ENCODE measurements at places on chromosomes 6 and 20.

DNA sequence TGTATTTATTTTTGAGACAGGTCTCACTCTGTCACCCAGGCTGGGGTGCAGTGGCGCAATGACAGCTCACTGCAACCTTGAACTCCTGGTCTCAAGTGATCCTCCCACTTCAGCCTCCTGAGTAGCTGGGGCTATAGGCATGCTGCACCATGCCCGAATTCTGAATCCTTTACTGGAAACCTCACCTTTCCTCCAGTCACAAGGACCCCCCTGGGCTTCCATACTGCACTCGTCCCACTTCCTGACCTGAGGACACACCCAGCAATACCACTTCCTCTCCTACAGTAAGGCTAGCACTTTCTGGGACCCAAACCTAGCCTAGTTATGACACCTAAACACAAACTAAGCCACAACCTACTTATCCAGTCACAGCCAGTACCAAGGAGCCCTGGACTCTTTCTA is 68.2 kb downstream of the FAM217A start:
- no peak for DNase-seq

DNA sequence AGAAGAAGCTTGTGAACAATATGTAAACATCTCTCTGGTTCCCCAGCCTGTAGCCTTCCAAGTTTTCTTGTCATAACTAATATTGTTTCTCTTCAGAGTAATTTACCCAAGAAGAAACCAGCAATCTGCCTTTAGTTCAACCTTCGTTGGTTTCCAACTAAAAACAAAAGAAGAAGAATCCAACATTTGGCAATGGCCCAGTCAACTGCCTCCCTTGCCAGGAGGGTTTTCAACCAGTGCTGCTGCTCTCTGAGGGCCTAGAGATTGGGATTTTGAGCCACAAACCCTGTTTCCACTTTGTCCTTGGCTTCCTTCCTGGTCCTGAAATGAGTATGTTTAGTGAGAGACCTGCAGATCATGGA is 395.8 kb upstream of the CNR1 start:
- DNase-seq, result no peak

GRCh38 chr6:92538275-92538674 is 881.1 kb downstream of the EPHA7 start:
- DNase-seq, result no peak

DNA sequence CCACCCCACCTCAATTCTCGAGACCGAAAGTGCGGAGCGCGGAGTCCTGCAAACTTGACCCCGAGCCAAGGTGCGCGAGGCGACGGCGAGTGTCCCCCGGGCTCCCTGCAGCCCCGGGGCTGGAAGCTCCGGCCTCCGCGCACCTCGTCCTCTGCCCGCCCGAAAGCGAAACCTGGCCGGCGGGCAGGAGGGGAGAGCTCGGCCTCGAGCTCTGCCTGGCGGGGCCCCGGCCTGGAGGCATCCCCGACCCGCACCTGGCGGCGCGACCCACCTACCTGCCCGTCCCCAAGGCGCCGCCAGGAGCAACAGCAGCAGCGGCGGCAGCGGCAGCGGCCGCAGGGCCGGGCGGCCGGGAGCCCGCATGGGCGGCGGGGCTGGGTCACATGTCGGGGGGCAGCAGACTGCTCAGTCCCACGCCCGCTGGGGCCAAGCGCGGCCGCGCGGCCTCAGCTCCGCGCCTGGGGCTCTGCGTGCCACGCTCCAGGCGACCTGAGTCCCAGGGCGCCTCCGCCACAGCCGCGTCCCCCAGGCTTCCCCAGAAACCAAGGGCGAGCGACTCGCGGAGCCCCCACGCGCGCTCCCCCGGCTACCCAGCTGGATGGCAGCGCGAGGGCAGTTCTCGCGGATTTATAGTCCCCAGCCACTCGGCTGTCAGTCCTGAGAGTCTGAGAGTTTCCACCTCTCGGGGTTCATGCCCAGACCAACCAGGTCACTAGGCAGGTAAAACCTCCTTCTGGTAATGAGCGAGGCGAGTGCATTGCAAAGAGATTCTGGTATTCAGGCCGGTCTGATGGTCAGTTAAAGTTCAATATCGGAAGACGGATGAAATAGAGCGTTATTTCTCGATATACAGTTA is at the start of gene IL20RA:
Gene IL20RA, minus strand, starts transcription at position 600 of the 856 bp plus-strand sequence. Its CDS starts 237 bp downstream, at position 363.
- DNase-seq, result peak; percentile 67

- no peak for DNase-seq
These were observed 224.7 kb upstream of the PLCB4 start for GRCh38 chr20:8844179-8844578.

GRCh38 chr6:52155791-52156576 is 30.2 kb upstream of the IL17A start:
- DNase-seq, result no peak

- DNase-seq, result peak; percentile 41
These were observed 542.9 kb upstream of the JAG1 start for GRCh38 chr20:11216451-11217314.

DNA sequence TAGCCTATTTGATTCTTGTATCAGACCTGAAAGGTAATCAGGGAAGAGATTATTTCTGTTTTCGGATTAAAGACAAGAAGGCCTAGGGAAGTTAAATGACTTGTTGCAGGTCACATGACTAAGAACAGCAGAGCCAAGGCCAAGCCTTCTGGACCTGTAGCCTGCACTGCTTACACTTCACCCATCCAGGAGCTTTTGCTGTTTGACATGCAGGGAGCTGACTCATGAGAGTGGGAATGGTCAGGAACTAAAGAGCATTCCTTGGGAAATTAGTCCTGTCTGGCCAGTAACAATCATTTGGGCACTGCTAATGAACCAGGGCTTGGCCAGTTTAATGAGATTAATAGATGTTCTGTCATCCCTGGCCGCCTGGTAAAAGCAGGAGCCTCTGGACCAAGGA is 46.8 kb downstream of the EIF2S2 start:
- DNase-seq, result peak; percentile 64

- peak; percentile 86 for DNase-seq
These were observed 187.5 kb upstream of the PDE10A start for GRCh38 chr6:165850434-165851019.

DNA sequence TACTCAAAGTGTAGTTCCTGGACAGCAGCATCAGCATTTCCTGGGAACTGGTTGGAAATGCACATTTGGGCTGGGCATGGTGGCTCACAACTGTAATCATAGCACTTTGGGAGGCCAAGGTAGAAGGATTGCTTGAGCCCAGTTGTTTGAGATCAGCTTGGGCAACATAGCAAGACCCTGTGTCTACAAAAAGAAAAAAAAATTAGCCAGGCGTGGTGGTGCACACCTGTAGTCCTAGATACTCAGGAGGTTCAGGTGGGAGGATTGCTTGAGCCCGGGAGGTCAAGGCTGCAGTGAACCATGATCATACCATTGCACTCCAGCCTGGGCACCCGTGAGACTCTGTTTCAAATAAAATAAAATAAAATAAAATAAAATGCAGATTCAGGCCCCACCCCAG is 156.2 kb downstream of the CDC5L start:
- DNase-seq, result no peak

DNA sequence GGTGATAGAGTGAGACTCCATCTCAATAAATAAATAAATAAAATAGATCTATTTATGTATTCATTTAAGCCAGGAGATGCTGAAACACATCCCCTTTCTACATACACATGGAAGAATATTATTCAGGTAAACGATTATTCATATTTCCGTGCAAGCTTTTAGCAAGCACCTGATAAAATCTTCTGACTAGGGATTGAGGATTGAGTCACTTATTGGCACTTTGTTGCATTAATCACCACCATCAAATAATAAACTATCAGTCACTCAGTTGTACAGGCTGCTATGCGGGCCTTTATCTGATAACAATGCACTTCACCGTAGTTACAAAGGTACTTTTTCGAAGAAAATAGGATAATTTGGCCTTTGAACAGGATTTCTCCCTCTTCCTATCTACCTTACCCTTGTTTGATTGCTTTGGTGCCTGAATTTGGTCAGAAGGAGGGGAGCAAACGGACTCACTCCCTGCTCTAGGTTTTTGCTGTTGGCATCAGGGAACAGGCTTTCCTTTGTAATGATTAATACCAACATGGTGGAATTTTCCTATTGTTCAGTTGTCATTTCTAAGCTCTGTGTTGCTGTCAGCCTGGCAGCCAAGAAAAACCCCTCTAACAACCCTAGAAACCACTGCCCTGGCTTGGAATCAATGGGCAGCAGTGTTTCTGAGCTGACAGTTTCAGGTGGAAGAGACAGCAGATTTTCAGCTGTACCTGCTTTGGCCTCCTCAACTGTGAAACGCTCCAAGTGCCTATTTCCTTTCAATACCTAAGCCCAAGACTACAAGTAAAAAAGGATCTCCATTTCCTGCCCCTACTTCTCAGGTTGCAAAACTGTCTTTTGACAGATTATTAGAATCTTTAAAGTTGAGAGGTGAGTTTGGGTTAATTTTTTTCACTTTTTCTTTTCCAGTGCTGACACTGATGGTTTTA is 63.0 kb downstream of the MYB start:
- no peak for DNase-seq

- DNase-seq, result no peak
These were observed 41.5 kb upstream of the MDFI start for GRCh38 chr6:41596807-41597206.

DNA sequence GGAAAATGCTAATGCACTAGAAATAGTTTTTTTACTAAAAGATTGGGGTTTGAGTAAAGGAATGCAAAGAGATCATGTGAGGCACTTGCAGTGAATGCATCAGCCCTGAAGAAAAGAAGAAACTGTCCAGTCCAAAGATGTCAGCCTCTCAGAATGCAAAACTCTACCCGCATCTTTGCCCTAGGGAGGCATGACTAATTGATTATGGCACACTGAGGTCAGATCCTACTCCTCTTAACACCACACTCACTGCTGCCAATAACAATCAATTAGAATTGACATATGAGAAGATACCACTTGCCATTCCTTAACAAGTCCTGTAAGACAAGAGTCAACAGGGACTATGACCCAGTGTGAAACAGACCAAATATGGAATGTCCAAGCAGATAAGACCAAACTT is 262.3 kb upstream of the PLN start:
- DNase-seq, result no peak

DNA sequence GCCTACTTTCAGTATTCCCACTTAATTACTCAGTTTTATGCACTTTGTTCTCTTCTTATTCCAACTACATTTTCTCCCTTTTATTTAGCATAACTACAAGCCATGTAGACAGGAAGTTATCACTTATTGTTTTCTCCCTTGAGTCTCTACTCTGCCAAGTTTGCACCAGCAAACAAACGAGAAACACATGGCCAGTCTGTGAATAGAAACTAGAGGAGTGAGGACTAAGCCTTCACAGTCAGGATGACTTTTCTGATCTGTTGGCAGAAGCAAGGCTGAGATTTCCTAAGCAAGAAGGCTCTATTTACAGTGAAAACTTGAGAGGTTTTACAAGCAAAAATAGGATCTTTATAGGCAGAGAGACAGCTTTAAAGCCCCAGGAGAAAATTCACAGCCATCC is 69.8 kb upstream of the TINAG start:
- peak; percentile 40 for DNase-seq

- DNase-seq, result no peak
These were observed 127.5 kb downstream of the PTCHD4 start for GRCh38 chr6:47983491-47983890.

GRCh38 chr6:125754566-125754965 is 5.1 kb downstream of the HEY2 start:
- no peak for DNase-seq

GRCh38 chr20:49747707-49748524 is 34.2 kb upstream of the B4GALT5 start:
- peak; percentile 80 for DNase-seq

DNA sequence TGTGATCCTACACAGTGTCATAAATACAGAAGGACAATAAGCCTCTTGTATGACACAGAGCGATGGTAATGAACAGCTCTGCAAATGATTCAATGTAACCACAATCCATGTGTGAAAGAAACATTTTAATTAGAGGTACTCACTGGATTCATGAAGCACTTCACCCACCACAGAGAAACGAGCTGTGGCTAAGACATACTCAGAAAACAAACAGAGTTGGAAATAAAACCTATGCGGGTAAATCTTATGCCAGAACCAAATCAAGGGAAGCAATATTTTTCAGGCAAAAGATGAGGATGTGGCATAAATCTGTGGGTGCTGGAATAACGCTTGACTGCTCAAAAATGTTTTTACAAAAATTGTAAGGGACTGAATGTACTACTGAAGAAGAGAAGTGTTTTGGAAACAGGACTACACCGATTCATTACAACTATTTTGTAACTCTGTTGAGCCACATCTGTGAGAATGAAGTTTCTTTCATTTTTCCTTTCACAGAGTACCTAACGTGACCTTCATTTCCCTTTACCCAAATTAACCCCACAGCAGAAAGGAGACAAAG is 112.1 kb downstream of the WDR27 start:
- peak; percentile 42 for DNase-seq

GRCh38 chr6:79599725-79600259 is 31.3 kb upstream of the SH3BGRL2 start:
- DNase-seq, result no peak

GRCh38 chr6:46787871-46788540 is 5.2 kb upstream of the MEP1A start:
- no peak for DNase-seq

DNA sequence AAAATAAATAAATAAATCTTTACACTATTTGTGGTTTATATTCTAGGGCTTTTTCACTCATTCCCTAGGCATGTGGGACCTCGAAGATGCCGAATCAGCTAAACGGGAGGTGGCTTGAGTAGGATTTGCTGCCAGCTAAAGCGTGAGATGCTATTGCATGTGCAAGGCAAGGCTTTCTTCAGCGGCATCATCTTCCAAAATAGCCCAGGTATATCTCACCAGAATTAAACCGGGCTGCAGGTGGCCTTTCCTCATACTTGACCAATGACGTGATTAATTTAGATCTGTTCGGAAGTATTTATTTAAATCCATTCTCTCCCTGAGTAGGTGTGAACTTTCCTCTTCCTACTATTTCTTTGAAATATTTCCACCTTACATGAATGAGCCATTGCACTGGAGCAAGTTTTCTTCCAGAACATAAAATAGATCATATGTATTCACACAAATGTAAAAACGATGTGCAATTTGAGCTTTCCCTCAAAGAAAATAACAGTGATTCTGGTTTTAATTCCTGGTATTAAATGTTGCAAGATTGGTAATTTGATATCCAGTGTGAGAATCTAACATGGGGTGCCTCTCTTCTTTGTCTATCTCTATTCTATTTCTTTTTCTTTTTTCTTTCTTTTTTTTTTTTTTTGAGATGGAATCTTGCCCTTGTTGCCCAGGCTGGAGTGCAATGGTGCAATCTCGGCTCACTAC is 24.3 kb upstream of the ZNF217 start:
- DNase-seq, result no peak

DNA sequence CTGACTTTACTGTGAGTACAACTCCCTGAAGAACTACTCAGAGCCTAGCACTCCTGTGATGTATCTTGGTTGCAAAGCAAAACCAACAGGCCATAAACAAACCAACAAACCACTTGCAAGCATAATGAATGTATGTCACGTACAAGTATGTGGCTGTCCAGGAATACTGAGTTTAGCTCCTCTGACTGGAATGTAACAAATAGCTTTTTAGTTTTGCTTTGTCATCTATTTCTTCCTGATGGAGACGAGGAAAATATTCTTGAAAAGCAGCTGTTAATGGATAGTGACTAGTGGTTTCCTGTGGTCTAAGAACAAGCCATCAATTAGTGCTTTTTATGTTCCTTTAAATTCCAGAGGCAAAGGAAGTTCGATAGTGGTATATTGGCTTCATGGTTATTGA is 101.9 kb upstream of the LY86 start:
- no peak for DNase-seq

GRCh38 chr6:145469021-145469420 is 266.3 kb downstream of the EPM2A start:
- no peak for DNase-seq

- DNase-seq, result peak; percentile 16
These were observed 175.4 kb upstream of the KCNQ5 start for GRCh38 chr6:72446430-72446829.

GRCh38 chr6:42173101-42173500 is at the start of gene GUCA1A:
GUCA1A (plus strand) TSS chr6:42173364; CDS start chr6:42173614, 250 bp downstream.
- no peak for DNase-seq

Measured in AG20443 (cell line).